ENCODE measurements at places on chromosomes 2 and 18. TPM values are rescaled to one million over a fixed set of nuclear protein-coding genes. Genes with fewer than 3 reads are reported as not detected.

The PIK3C3 gene
- 31.4 TPM for total RNA-seq

The LIMS4 gene
- 1.4 TPM for total RNA-seq

The CCDC141 gene
- total RNA-seq: not detected

DNA sequence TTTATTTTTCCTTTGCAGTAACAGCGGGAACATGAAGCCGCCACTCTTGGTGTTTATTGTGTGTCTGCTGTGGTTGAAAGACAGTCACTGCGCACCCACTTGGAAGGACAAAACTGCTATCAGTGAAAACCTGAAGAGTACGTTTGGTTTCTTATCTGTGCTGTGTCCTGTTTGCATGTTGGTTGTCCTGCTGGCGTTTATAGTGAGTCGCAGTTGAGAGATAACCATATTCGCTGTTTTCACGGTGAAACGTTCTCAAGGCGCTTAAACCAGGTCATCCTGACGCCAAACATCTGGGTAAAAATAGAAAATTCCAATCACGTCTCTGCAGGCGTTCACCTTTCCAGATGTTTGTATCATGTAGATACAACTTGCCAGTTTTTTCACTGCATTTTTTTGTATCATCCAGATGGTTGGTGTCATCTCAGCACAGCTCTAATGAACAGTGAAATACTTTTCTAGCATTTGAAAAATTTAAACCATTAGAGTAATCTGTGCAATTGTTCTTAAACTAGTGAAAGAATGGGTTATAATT lies 21.2 kb downstream of the CLUL1 start:
- no peak for DNase-seq

- DNase-seq: no peak
Measured at GRCh38 chr2:219631904-219632759, 4.7 kb downstream of the SLC4A3 start.

- DNase-seq: no peak
Measured at GRCh38 chr2:173763641-173764040, 201.5 kb downstream of the SP3 start.

- DNase-seq: no peak
Measured at GRCh38 chr2:218802386-218802994, 20.5 kb downstream of the CYP27A1 start.

- peak; percentile 95 for DNase-seq
Measured at GRCh38 chr2:30234180-30234971, 3.0 kb downstream of the LBH start.

DNA sequence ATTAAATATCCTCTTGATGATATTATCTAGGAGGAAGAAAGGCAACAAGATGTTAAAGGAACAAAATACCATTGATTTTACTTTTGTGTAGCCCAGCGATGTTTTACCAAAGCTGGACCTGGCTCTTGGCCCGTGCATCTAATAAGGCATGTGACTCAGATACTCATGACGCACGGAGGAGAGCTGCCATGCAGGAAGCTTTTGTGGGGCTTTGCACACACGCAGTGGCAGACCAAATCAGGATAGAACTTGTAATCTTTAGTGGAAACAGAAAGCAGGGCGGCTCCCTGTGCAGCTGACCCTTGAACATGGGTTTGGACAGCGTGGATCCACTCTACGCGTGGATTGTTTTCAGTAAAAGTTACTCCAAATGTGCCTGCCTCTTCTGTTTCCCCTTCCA lies 190.0 kb downstream of the NAPG start:
- DNase-seq: no peak

Data from PC-9 (cell line).